Umbilical cord (tissue), 2 donors: ENCODE measurements at places on chromosomes 1 and 21. TPM values are rescaled to one million over a fixed set of nuclear protein-coding genes. Genes with fewer than 3 reads are reported as not detected.

Gene NPPA
- total RNA-seq = not detected

Gene KRTAP8-1
- total RNA-seq = not detected

Gene LRRC8C
- 7.7 TPM for total RNA-seq

Gene SPRR3
- total RNA-seq = 8.7 TPM

Gene MPL
- not detected for total RNA-seq

Gene PLPPR4
- total RNA-seq = 9.9 TPM

Gene ERICH3
- 2.4 TPM for total RNA-seq

Gene PYHIN1
- 5.8 TPM for total RNA-seq

Gene EXO1
- total RNA-seq = 1.2 TPM

Gene MRPS21
- 32.0 TPM for total RNA-seq

Gene S100A7A
- 2.9 TPM for total RNA-seq

Gene GJB3
- total RNA-seq = 6.3 TPM

Gene LCE1E
- not detected for total RNA-seq

Gene SYCP1
- total RNA-seq = 2.4 TPM

Gene BCAR3
- 17.6 TPM for total RNA-seq

Gene PODN
- 48.9 TPM for total RNA-seq

Gene LCE1D
- not detected for total RNA-seq

Gene TSPAN2
- 28.2 TPM for total RNA-seq

Gene KRTAP10-11
- total RNA-seq = not detected

Gene F13B
- total RNA-seq = not detected

Gene LCE3D
- 2.4 TPM for total RNA-seq

Gene RIT1
- 41.7 TPM for total RNA-seq

Gene PGLYRP3
- total RNA-seq = not detected

Gene ZNF648
- total RNA-seq = not detected
